Stimulated activated CD8-positive, alpha-beta memory T cell treated with anti-CD3 and anti-CD28 coated beads, Interleukin-7, amount 100 ng/mL, for 1 hour (primary cell): ENCODE measurements at places on chromosomes 3 and 15.

DNA sequence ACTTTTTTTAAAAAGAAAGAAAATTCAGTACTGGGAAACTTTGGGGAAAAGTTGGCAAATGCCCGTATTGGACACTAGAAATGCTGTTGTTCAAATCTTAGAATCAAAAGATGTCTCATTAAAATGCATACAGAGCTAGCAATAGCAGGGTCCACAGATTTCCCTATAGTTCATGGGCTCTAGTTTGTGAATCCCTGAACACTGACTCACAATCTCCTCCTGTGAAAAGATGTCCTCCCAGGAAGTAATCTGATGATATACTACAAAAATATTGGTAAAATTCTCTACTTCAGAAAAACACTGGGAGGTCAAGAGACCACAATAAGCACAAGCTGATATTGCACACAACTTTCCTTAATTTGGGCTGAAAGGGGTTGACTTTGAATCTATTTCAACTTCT lies 568.4 kb upstream of the ZNF385D start:
- DNase-seq, result no peak

DNA sequence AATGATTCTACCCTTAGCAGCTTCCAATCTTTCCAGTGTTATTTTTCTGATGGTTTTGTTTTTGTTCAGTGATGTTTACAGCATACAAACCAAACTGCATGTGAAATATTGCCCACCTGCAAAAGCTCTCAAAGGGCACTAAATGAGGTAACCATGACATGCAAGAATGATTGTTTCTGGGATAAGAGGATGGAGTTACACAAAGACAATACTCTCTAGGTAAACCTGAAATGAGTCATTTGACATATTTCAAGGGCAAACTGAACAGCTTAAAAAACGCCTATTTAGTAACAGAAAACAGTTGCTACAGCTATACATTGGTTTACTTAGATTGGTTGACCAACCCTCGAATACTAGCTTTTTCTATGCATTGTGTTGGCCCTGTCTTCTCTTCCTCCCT lies 481.7 kb downstream of the ZPLD1 start:
- no peak for DNase-seq

DNA sequence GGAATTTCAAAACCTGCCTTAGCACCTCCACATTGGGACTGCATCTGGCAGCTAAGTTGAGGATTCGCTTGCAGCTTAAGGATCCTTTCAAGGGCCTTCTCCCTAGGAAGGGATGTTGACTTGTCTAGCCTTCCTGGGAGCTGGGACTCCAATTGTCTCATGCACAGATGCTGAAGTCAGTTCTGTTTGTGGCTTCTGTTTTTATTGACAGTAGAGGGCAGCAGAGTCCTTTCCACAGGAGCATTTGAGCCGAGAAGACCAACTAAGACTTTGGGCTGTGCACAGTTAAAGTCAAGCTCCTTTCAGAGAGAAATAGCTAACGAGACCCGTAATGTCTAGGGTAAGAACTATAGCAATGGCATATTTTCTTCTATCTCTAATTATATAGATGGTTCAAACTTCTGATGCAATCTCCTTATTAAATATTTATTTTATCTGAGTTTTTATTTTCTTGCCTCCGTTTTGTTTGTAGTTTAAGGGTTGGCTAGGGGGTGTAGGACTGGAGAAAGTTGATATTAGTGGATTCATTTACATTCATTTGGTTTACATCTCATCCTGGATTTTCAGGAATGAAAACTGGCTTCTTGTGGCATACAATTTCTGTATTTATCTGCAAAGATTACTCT lies 59.7 kb upstream of the KBTBD8 start:
- no peak for DNase-seq

GRCh38 chr3:45164056-45164455 lies 17.9 kb upstream of the CDCP1 start:
- no peak for DNase-seq

GRCh38 chr3:42605546-42606173 lies 5.2 kb downstream of the NKTR start:
- DNase-seq, result no peak

GRCh38 chr3:149555927-149556326 lies 81.4 kb downstream of the TM4SF4 start:
- DNase-seq, result no peak
